ENCODE measurements at places on chromosomes 4 and X.

GRCh38 chrX:99142745-99143144 is 1267.3 kb downstream of the PCDH19 start:
- DNase-seq: no peak

- no peak for DNase-seq
Measured at GRCh38 chrX:129145840-129146272, 377.4 kb downstream of the SMARCA1 start.

DNA sequence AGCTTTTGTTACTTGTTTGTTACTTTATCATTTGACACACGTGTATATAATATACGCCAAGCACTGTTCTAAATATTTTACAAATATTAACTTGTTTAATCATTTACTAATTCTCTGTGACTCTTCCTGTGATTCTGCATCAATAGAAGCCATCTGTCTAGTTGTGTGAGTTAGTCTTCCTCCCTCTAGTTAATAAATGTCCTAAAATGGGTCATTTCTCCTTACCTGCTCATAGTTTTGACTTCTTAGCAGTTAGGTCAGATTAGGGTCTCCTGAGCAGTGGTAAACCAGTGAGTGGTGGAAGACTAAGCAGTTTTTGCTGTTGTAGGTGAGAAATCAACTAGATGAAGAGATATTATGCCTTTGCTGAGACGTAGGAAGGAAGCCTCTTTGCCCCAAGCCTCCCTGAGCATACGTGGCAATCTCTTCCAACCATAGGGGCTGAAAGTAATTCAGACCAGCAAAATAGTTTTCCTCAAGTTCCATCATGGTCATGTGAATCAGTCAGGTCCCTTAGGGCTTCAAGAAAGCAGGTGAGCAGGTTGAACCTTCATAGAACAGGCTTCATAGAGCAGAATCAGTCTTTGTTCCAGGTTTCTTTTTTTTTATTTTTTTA is 38.7 kb upstream of the THOC2 start:
- DNase-seq: no peak

DNA sequence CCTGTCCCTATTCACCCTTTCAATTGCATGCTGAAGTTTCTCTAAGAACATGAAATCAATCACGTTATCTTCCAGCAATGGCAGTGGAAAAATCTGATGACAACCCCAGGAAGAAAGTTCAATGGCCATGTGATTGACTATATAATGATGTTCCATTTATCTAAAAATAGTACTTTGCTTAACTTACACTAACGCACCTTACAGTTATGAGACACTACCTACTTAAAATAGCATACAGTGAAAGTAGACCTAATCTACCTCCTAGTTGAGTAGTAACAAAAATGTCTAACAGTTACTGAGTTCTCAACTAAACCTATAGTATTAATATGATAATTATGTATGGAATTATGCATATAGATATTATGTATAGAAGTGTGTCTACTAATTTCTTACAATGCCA is 28.6 kb upstream of the PGM2 start:
- no peak for DNase-seq

DNA sequence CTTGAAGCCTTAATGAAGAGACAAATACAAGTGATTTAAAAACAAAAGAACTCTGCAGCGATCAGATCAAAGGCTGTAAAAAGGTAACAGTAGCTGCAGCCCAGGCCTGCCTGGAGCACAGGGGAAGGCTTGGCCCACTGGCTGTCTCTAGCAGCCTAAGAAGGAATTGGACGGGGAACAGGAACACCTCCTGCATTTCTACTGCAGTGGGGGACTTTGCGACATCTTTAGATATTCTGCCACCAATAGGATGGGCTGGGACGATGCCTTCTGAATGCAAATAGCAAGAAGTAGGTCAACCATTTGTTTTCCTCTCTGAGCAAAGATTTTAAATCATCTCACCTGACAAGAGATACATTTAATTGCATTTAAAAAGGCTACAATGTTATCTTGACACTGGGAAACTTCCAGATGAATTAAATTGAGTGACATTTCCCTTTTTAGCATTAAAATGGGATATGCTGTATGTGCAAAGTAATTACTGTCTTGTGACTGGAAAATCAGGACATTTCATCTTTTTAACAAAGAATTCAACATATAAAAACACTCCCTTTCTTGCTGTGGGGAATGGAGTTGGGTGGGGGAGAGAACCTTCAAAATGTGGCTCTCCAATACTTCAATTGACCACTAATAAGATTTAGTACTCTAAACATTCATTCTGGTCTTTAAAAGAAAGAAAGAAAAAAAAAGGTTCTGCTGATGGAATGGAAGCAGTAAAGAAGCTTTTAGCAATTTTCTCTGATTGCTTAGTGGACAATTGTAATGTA is 70.0 kb downstream of the NYX start:
- no peak for DNase-seq

DNA sequence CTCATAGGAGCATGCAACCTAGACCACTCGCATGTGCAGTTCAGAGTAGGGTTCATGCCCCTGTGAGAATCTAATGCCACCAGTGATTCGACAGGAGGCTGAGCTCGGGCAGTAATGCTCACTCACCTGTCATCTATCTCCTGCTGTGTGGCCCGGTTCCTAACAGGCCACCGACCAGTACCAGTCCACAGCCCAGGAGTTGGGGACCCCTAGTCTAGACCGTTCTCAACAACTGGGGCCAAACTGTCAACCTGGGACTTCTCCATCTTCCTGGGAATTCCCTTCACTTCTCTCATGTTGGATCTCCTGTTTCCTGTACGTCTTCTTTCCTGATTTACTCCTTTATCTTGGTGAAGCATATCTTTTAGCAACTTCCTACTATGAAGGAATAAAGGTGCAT is 79.4 kb upstream of the HELT start:
- no peak for DNase-seq

GRCh38 chr4:19508442-19508841 is 743.3 kb upstream of the SLIT2 start:
- DNase-seq: no peak

DNA sequence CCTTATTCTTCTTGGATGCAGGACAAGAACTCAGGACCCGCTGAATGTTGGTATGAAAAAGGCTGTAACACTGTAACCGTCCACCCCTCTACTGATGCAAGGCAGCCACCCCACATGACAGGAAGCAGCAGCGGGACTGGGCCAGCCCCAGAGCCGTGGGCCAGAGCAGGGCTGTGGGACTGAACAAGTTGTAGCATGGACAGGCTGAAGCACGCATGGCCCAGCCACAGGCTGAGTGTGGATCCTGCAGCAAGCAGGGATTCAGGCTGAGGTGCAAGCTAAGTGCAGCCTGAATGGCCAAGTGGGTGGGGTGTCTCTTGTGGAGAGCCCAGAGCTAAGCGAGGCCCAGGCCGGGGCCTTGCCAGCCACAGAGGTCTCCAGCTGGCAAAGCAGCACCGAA is 632.2 kb downstream of the SPOCK3 start:
- DNase-seq: no peak

DNA sequence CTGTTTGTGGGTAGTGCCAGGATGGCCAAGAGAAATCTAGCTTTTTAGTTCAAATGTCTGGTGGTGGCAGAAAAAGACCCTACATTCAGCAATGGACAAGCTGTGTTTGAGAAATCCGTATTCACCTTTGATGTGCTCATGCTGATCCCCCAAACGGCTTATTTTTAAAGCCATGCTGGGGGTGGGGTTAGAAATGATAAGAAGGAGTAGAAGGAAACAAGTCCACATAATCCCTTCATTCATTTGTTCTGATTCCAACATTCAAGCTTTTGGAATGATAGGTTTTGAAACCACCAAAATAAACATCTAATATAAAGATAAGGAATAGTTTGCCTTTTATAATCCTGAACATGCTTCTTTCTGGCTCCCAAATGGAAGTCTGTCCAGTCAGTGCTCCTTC is 92.0 kb upstream of the DKK2 start:
- DNase-seq: no peak

GRCh38 chrX:9340598-9341290 is 124.1 kb upstream of the TBL1X start:
- peak; percentile 67 for DNase-seq

GRCh38 chr4:86376850-86377249 is 17.0 kb upstream of the MAPK10 start:
- DNase-seq: no peak

GRCh38 chr4:309807-310206 is 4.5 kb upstream of the ZNF732 start:
- no peak for DNase-seq

GRCh38 chrX:18692541-18692940 is 14.9 kb upstream of the PPEF1 start:
- DNase-seq: no peak

DNA sequence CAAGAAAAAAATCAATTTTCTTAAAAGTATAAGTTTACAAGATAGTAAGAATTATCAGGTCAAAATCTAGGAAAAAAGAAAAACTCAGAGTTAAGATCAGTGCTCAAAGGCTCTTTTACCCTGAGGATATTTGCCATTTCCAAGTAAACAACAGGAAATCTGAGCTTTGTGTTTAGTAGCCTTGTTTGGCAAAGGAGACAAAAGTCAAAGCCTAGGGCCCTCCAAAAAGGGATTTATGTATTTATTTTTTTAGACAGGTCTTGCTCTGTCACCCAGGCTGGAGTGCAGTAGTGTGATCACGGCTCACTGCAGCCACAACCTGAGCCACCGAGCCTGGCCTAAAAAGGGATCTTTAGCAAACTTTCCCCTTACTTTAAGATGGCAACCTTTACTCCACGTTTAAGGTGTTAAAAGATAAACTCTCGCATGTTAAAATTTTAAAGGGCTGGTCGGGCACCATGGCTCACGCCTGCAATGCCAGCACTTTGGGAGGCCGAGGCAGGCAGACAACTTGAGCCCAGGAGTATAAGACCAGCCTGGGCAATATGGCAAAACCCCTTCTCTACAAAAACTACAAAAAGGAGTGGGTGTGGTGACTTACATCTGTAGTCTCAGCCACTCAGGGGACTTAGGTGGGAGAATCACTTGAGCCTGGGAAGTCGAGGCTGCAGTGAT is 21.3 kb upstream of the OPHN1 start:
- DNase-seq: no peak

DNA sequence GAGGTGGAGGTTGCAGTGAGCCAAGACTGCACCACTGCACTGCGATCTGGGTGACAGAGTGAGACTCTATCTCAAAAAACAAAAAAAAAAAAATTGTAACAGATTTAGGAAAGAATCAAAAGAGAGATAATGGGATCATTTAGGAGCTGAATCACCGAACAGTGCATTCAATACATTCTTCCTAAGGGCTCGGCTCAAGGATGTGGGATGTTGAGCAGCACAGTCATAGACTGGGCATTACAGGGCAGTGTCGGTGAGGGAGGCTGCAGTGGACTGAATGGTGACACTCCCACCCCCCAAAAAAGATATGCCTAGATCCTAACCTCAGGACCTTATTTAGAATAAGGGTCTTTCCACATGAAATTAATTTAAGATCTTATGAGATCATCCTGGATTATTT is 70.0 kb downstream of the EVC2 start:
- no peak for DNase-seq

- no peak for DNase-seq
Measured at GRCh38 chr4:186623546-186623945, 68.2 kb upstream of the MTNR1A start.

All from suppressor macrophage treated with lipopolysaccharide for 1 hour (primary cell).